ENCODE measurements at places on chromosomes 6 and 20.

DNA sequence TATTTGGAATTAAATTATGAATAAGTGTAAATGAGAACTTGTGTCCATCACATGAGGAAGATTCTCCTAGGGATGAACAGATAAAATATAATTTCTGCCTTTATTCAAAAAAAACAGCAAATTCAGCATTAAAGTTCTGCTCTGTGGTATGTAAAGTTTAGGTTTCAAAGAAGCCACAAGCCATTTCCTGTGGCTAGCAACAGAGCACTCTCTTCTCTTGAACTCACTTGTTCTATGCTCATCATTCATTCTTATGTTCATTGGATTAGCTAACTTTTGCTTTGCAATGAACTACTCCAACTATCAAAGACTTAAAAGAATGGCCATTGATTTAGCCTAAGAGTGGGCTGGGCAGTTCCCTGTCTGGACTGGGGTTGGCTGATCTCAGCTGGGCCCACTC, 20.8 kb upstream of the SNRPB2 start:
- no peak for DNase-seq

GRCh38 chr20:53748821-53749421, 155.3 kb upstream of the ZNF217 start:
- DNase-seq, result no peak

DNA sequence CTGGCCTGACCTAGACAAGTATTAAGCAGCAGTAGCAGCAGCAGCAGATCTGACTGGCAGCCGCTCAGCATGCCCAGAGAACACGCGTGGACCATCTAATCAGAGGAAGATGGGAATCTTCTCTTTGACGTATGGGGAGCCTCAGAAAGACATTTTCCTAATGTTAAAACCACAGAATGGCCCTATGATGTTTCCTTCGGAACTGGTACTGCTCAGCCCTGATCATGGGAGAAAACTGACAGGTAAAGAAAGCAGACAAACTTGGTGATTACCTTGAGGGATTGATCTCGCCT, 6.2 kb downstream of the PSMA7 start:
- DNase-seq, result no peak

DNA sequence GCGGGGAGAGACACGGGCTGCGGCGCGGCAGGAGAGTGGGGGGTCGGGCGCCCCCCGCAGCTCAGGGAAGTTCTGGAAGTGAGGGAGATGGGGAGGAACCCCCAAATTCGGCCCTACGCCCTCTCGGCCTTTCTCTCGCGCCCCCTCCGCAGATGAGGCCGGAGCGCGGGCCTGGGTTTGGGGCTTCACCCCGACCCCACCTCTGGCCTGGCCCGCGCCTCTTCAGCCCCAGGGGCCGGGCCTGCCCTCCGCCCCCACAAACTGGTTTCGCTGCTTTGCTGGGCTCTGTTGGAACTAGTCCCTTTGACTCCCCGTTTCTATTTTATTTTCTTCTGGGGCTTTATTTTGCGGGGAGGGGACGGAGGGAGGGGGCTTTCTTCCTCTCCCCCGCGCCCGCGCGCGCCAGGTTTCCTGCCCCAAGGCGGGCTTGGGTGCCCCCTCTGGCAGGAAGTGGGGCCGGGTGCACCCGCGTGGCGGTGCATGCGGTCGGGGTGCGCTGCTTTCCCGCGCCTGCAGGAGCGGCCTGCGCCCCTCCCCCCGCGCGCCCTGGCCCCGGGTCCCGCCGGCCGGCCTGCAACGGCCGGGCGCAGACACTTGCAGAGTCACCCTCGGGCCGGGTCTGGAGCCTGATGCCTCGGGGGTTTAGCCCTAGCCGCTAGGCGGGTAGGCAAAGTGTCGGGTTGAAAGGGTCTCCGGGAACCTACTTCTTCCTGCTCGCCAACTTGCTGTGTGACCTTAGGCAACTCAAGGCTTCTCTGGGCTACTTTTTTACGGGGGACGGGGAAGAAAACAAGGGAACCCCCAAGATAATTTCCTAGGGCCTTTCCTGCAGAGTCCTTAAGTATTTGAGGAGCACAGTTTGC, 1.3 kb downstream of the HMGA1 start:
- peak; percentile 62 for DNase-seq

DNA sequence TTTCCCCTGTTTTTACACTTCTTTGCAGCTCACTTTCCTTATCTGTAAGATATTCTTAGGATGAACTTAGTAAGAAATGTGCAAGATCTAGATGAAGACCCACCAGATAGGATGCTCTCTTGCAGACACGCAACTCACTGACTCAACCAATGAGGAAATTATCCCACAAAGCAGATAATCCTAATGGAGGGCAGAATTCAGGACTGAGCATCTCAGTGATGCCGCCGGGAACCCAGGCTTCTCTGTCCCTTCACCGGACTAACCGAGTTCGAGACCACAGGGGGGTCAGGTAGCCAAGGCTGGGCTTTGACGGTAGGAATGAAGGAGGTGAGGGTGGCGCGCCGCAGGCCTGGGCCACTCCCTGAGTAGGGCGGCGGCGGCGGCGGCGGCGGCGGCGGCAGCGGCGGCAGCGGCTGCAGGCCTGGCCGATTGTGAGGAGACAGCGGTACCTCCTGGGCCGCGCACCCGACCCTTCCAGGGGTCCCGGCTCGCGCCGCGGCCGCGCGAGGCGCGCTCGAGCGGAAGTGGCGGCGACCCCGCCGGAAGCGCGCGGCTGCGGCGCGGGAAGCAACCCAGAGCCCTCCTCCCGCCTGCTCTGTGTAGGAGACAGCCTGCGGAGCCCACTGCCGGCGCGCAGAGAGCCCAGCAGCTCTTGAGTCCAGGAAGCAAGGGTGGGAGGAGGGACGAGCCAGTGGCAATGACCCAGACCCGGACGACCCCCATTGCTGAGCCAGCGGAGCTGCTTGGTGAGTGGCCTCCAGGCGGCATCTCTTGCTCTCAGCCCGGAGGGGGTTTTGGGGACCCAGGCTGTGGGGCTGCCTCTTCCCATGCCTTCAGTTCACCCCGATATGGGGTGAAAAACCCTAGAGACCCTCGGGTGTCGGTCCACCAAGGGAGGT, at the start of gene KHDC1:
Gene KHDC1, minus strand, starts transcription at position 526 of the 899 bp plus-strand sequence. CDS start 20,679 bp downstream, outside the sequence.
- peak; percentile 76 for DNase-seq

DNA sequence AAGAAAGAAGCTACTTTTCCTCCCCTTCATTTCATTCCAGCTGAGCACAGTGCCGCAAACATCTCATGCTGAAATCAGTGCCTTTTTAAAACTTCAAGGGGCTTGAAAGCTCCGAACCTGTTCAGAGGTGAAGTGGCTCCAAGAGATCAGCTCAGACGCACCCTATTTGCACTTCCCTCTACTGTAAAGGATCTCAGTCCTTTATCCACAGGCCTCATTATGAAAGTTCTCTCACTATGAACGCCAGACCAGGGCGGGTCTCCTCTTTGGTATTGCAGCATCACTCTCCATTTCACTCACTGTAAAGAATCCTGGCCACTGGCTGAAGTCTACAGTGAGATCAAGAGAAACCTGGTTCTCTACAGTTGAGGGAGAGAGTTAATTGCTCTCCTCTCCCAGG, 232.7 kb upstream of the POU3F2 start:
- no peak for DNase-seq

GRCh38 chr6:10201606-10202510, 213.0 kb downstream of the TFAP2A start:
- no peak for DNase-seq
